Activated naive CD8-positive, alpha-beta T cell treated with anti-CD3 and anti-CD28 coated beads, Interleukin-2, amount 50 U/mL, for 16 hours (primary cell): ENCODE measurements at places on chromosomes 3 and 15.

DNA sequence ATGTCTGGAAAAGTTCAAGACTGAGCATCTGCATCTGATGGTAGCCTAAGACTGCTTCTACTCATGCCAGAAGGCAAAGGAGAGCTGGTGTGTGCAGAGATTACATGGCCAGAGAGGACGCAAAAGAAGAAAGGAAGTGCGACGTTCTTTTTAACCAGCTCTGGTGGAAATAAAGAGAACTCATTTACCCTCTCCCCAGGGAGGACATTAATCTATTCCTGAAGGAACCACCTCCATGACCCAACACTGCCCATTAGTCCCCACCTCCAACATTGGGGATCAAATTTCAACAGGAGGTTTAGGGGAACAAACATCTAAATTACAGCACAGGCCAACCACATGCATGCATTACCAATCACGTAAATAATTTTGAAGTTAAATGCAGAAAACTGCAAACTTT, 1.5 kb upstream of the NCK1 start:
- DNase-seq, result no peak

- DNase-seq, result no peak
Measured at GRCh38 chr15:91980502-91981267, 127.2 kb downstream of the SLCO3A1 start.

DNA sequence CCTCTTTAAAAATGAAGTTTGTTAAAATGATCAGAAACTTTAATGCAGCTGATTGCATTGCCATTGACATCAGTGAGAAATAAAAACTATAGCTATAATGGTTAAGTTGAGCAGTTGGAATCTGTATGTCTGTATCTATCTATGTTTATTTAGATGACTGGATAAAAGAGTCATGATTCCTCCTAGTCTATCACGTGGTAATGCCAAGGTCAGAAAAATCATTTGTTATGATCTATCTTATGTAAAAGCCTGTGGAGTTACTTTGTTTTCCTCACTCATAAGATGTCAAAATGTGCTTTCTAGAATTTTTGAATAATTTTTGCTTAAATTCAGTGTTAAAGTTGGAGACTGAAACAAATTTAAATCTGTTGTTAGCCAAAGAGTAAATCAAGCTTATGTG, 63.3 kb downstream of the MBNL1 start:
- no peak for DNase-seq

DNA sequence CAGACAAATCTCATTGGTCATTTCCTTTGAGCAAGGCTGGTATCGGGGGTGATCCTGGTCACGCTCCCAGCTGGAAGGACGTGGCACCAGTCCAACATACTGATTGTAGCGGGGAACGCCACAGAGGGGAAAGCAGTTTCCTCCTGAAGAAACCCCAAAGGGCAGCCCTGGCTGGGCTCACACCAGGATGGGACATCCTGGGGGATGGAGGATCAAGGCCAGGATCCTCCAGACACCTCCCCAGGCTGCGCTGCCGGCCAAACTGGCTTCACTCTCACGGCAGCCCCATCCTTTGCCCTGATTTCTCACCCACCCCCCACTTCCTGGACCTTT, 36.6 kb downstream of the MUC20 start:
- no peak for DNase-seq

GRCh38 chr15:85681386-85681785, 113.3 kb downstream of the KLHL25 start:
- DNase-seq, result no peak

- no peak for DNase-seq
Measured at GRCh38 chr3:161137260-161137659, 32.1 kb upstream of the B3GALNT1 start.

GRCh38 chr15:66956672-66957430, 108.6 kb upstream of the SMAD3 start:
- DNase-seq, result no peak

DNA sequence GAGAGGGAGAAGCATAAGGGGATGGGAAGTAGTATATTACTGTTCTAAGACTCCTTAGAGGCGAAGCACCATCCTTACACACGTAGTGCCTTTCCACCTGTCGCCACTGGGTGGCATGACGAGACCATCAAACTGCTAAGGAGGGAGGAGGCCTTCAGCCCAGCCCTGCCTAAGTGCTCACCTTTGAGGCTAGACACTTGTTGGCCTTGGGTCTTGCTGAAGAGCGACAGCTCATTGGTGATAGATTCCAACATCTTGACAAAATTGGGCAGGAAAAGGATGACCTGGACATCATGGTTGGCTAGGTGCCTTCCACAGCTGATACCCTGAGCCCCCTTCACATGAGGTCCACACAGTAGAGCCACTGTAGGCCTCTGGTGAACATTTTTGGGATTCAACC, 19.6 kb downstream of the CLK3 start:
- peak; percentile 47 for DNase-seq
